Stimulated activated CD8-positive, alpha-beta memory T cell treated with anti-CD3 and anti-CD28 coated beads, Interleukin-4, amount 100 ng/mL, for 1 hour (primary cell): ENCODE measurements at places on chromosomes 4 and X.

- no peak for DNase-seq
Measured at GRCh38 chrX:119062750-119063374, 9.9 kb upstream of the CT47C1 start.

GRCh38 chr4:153448003-153448731 lies 18.0 kb upstream of the TMEM131L start:
- DNase-seq = no peak

GRCh38 chr4:183155450-183156184 lies 56.6 kb downstream of the WWC2 start:
- DNase-seq = no peak

DNA sequence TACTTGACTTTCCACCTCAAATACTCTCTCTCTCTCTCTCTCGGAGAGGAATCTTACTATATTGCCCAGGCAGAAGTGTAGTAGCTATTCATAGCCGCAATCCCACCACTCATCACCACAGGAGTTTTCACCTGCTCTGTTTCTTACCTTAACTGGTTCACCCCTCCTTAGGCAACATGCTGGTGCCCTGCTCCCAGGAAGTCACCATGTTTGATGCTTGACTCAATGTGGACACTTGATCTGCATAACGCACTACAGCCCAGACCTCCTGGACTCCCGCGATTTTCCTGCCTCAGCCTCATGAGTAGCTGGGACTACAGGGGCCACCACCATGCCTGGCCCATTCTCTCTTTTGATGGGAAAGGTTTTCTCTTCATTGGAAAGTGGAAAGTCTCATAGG lies 271.8 kb downstream of the FBXW7 start:
- no peak for DNase-seq

DNA sequence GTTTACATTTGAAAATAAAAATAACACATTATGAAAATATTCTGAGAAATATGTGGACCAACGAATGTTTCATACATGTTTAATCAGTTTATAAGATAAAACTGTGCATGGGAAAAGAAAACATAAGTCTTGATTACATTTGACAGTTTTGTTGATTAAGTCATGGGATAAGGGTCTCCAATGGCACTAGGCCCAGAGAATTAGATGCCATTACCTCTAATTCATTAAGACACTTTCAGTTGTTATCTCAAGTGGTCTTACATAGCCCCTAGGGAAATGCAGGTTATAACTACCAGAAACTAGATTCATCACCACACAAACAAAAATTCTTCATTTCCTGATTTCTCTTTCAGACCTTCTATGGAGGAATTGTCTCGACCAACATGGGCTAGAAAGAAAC lies 300.8 kb downstream of the PCDH7 start:
- no peak for DNase-seq

DNA sequence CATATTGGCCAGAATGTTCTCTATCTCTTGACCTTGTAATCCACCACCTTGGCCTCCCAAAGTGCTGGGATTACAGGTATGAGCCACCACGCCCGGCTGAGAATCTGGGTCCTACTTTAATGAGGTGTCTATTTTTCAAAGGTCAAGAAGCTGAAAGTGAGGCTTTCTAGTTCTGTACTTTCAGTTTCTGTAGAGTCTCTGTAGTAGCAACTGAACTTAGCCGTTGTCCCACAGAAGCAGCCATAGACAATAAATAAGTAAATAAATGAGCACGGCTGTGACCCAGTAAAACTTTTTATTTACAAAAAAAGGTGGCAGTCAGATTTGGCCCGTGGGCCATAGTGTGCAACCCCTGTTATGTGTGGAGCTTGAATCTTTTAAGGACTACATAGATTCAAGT lies 92.0 kb downstream of the FNIP2 start:
- DNase-seq = no peak

DNA sequence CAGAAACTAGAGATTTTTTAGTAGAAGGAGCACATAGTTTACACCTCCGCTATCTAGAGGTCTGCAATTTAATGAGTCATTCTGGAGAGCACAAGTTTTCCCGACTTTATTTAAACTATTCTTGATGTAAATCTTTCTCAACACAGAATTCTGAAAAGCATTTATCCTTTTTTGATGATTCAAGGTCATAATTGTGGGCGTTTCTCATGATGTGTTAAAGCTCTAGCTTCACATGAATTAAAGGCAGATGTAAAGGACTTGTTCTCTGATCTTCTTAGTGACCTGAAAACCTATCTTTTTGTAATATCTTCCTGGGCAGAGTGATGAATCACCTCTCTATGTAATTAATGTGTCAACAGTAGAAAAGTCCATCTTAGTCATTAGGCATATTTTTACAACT lies 128.8 kb downstream of the COMMD8 start:
- no peak for DNase-seq

DNA sequence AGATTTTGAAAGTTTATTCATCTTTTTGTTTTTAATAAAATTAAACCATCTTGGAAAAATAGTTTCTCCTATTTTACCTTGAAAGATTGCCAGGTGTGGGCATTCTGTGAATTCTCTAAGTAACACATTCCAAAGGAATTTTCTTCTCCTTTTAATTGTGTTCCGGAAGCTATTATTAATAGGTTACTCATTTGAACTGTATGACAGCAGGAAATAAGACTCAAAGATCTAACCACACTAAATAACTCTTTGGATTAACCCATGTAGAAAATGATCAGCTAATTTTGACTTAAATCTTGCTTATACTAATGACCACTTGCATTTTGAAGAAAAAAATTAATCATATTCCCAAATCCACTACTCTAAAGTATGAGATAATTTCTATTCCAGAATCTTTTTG lies 17.6 kb upstream of the CCNI start:
- no peak for DNase-seq

- no peak for DNase-seq
Measured at GRCh38 chr4:818106-818921, 7.6 kb downstream of the CPLX1 start.

DNA sequence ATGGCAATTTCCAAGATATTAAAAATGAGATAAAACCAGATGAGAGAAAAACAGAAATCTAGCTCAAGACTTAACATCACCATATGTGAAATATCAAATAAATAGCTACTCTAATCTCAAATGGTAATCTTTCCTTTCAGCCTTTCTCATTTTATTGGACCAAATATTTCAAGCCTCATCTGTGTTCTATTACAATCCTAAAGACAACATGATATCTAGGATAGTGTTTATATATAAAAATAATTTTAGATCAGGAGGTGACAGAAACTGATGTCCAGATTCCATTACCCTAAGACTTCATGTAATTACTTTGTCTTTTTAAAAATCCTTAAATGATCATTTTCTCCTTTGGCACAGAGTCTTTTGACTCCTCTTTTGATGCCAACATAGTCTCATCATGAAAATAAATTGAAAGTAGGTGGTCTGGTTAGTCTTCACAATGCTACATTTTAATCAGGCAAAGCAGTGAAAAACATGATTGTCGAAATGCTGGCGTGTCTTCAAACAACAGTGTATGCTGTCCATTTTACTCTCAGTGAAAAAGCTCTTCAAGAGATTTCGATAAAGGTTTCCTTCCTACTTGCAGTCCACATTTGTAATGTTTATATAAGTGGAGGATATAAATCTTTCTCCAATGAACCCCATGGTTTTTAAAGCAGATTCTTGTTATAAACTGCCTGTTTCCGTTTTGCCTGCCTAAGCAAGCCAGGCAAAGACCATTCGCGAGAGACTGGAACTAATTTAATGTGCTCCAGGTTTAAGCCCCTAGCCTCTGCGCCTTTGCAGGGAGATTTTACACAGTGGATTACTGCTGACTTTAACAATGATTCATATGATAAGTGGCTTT lies 169.8 kb downstream of the SCFD2 start:
- DNase-seq = no peak

GRCh38 chrX:123570011-123570590 lies 162.8 kb downstream of the THOC2 start:
- DNase-seq = no peak

- DNase-seq = no peak
Measured at GRCh38 chr4:182748283-182748682, 168.9 kb downstream of the DCTD start.

DNA sequence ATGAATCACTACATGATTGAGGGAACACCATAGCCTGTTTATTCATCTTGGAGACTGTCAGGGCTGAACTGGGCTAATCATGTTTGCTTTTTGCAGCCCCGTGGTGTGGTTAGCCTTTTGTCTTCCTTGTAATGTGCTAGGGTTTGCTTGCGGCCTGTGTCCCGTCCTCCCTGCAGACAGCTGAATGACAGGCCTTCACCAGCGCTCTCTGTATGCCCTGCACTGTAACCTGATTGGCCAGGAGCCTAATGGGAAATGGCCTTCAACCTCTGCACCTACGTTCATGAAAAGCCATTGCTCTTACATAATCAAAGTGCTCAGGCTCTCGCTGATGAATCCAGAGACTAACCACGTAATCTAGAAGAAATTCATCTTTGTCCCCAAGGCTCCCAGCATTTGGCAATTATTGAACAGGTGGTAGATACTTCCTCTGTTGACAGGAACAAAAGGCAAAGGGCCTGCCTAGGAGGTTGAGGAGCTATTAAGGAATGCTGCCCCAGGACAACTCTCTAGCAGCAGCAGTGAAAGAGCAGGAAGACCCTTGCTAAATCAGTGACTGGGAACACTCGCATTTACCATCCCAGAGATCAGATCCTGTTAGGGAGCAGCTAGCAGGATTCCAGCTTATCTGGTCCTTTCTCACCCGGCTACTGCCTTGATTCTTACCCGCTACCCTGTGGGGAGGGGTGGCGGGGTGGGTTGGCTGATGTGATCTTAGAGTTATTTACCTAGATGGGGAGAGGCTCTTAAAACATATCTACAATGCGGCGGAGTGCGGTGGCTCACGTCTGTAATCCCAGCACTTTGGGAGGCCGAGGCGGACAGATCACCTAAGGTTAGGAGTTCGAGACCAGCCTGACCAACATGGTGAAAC lies 42.3 kb upstream of the FAT1 start:
- no peak for DNase-seq

DNA sequence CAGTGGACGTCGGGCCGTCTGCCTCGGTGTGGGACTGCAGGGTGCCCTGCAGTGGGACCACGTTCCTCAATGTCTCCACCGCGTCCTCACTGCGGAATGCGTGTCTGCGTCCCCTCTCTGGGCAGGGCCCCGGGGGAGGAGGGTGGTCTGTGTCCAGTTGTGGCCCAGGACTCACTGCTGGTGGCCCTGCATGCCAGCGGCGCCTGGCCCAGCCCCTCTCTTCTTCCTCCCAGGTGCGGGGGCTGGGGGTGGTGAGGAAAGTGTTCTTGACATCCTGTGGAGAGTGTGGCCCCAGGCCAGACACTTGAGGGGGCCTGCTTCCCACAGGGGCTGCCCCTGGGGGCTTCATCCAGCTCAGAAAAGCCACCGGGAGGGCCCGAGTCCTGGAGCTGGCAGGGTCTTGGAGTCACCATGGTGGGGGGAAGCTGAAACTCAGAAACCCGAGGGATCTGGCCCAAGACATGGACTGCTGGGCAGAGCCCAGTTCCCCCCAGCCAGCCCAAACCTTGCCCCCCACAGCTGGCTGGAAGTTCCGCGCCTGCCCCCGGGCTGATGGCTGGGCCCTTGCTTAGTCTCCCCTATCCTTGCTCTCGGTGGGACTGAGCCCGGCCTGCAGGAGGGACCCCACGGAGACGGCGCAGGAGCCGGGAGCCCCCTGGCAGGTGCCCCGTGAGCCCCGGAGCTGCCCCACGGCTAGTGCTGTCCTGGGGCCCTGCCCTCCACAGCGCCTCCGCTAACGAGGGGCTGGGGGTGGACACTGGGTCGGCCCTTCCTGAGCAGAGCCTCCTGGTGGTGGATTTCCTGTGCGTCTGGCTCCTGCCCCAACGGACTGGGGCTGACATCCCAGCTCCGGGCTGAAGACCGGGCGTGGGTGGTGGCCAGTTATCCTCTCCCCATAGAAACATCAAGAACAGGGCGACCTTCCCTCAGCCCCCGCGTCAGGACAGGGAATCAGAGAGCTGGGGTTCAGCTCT lies 2.9 kb downstream of the DOK7 start:
- no peak for DNase-seq

DNA sequence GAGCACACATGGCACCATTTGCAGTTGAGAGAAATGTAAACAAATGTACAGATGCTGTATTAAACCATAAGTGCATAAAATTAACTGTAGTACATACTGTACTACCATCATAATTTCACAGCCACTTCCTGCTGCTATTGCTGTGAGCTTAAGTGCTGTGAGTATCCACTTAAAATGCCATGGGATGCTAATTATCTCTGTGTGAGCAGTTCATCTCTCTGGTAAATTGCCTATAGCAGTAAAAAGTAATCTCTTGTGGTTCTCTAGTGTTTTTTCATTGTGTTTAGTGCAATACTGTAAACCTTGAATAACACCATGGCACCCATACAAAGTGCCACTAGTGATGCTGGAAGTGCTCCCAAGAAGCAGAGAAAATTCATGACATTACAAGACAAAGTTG lies 9.9 kb upstream of the SCOC start:
- DNase-seq = no peak

DNA sequence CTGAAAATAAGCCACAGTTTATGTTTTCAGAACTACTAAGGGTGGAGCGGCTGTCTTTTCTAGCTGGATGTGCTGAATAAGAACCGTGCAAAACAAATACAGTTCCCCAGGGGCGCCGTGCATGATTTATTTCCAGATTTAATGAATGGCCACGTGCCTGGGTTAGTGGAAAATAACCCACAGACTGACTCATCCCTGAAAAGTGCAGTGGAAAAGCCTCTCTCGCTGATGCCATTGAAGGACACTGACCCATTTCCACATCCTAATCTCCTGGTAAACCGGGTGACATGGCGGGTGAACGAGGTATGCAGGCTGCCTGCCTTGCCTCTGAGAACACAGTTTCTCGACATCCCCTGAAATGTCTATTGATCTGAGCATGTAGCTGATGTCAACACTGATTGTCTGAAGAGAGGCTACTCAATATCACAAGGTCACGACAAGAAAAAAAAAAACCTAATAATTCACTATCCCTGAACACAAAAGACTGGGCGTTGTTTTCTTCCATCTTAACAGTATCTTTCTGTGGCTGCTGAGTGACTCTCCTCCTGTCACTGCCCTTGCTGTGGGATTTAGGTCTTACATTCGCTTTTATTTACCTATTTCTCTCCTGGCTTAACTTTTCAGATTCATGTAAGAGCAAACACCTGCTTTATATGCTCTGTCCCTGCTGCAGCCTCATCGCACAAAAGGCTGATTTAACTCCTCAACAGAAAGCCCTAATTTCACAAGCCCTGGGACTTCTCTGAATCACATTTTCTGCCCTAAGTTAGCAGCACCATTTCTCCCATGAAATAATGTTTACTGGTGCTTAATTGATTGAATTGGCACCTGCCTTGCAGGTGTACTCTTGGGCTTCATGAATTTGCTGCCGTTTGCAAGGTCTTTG lies 76.9 kb upstream of the SCOC start:
- DNase-seq = no peak

DNA sequence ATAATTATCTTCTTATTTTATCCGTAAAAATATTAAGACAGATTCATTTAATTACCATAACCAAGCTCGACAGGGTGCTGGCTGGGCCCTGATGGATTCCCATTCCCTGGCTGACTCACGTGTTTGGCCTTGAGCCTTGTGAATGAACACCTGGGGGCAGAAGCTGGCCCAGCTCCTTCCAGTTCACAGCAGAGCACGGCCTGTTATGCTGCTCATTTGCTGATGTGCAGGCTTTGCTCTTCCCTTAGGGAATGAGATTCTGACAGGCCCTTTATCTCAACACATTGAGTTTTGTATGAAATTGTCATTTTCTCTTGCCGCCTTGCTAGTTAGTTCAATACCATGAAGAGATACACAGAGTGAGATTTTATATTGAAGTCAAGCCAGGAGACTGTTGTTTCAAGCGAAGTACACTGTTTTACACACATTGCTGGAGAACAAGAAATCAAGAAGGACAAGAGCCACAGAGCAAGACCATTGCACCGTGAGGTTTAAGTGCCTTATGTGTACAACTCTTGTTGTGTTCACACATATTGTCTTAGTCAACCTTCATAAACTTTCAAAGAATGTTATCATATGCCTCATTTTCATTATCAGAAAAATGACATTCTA lies 1583.3 kb downstream of the STIM2 start:
- DNase-seq = no peak
